ENCODE measurements at places on chromosomes 11 and 22.
A peak's percentile ranks its signal among the peaks of the same experiment; 100 is the strongest.

DNA sequence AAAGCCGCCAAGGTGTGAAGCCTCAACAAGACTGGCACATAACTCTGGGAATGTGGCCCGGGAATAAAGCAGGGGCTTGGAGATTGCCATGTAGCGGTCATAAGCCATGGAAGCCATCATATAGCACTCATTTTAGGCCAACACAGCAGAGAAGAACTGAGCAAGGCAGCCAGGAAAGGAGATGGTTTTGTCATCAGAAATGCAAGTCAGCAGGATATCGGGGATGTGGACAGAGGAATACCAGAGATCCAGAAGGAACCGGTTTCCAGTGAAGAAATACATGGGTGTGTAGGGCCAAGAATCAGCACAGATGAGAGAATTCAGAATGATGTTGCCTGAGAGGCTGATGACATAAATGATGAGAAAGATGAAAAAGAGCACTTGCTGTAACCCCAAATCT lies 3.0 kb upstream of the OR9G4 start:
- no peak for DNase-seq

GRCh38 chr22:29342577-29343312 lies 27.2 kb upstream of the RASL10A start:
- DNase-seq, result no peak

DNA sequence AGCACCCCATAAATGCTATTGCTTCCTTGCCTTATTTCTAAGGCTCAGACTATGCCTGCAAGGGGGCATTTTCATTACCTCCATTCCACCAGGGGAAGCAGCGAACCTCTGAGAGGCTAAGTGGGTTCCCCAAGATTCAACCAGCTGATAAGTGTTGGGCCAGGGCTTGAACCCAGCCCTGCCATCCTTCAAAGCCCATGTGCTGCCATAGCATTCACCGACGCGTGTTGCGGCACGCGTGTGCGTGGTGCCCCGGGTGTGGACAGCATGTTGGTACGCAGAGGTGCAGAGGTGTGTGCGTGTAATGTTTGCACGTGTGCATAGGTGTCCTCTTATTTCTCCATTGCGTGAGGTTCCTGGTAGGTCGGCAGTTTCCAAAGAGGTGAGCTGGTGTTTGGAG lies 66.0 kb upstream of the PPARA start:
- DNase-seq, result no peak

GRCh38 chr11:33598426-33599069 lies 102.1 kb downstream of the C11orf91 start:
- no peak for DNase-seq

- DNase-seq, result no peak
Observed at GRCh38 chr11:28209906-28210305, 101.7 kb downstream of the METTL15 start.

GRCh38 chr22:32005453-32005852 lies 37.6 kb upstream of the SLC5A1 start:
- DNase-seq, result peak; percentile 48

DNA sequence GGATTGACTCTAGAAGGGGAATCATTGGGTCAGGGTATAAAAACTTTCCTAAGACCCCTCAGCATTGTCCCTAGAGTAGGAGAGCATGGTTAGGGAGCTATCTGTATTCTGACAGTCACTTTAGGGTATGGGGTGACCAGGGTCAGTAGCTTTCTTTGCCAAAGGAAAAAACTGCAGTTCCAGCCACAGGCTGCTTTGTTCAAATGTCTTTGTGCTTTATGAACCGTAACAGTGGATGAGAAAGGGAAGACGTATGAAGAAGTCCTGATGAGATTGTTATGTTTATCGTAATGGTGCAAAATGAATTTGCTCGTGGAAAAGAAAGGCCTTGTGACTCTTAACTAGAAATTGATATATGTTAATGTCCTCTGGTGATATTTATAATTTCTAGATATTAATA lies 30.0 kb downstream of the CYB5R2 start:
- no peak for DNase-seq

DNA sequence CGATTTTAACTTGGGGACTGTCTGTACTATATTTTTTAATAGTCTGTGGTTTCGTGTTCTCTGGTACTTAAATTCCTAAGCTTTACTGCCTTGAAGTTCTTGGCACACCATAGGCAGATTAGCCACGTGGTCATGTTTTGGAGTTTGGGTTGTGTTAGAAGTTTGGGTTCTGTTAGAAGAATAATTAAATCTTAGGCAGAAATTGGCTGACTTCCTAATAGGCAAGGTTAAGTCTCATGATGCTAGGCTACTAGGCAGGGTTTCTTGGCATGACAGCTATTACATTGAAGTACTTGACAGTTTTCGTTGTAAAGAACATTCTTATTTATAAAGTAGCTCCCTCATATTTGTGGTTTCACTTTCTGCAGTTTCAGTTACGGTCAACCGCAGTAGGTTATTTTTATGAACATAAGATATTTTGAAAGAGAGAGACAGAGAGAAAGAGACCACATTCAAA lies 30.0 kb upstream of the MMP7 start:
- peak; percentile 42 for DNase-seq

GRCh38 chr22:48342016-48342415 lies 1485.7 kb downstream of the BRD1 start:
- DNase-seq, result no peak

- DNase-seq, result no peak
Observed at GRCh38 chr11:118673361-118674081, 5.9 kb downstream of the TREH start.

DNA sequence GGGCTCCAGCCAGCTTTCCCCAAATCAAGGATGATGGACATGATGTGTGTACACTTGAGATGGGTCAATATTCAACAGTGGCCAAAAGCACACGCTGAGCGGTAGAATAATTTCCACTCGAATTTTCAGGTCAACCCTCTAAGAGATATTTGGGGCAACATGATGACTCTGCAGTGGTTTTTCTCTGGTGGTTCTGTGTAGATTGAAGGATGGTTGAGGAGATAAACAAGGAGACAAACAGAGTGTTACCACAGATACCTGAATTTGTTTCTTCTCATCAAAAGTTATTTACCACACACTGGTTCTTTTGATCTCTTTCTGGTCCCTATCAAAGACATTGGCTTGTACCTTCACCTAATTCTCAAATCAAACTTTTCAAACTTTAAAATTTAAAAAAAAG lies 242.0 kb downstream of the ETS1 start:
- DNase-seq, result no peak

DNA sequence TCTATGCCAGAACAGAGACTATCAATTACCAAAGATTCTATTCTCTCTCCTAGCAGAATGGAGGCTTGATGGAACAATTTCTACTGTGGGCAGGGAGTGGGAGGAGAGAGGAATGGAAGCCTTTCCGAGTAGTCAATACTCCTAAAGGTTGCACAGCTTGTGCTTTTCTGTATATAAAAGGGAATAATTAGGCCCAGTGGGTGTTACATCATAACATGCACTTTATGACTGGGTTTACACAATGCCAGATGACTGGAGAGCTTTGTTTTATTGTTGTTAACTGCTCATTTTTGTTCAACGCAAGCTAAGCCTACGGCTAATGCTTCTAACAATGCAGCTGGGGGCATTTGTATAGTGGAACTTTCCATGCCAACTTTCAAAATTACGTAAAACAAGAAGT lies 2237.9 kb upstream of the RAG2 start:
- no peak for DNase-seq

DNA sequence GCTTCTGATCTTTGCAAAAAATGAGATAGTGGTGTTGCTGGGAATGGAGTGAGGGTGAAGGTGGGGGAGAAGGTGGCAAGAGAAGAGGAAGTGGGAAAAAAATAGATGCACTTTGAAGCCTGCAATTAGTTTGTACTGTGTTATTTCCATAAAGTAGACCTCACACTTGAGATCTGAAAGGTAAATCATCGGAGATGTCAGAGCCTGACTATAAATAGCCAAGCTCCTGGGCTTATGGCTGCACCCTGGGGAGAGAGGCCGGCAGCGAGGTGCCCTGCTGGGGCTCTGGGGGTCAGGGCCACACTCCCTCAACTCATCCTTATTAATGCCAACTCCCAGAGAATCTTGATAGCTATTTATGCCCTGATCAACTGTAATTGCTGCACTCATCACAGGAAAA lies 134.4 kb downstream of the NXPE2 start:
- DNase-seq, result no peak

DNA sequence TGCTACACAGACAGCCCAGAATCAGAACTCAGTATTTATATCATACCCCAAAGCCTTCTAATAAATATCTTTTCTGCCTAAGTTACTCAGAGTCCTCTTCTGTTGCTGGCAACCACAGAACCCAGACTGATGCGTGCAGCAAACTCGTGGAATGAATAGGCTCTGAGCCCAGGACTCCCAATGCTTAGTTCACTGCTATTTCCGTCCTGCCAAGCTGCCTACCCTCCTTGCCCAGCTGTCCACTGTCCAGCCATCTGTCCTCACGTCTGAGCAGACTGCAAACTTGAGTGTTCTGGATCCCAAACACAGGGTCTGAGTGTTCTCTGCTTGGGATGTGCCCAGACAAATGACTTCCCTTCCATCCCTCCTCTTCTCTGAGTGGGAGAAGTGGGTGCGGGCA lies 19.4 kb downstream of the PTPN5 start:
- DNase-seq, result no peak

GRCh38 chr22:46112405-46112804 lies 37.9 kb upstream of the PPARA start:
- no peak for DNase-seq

DNA sequence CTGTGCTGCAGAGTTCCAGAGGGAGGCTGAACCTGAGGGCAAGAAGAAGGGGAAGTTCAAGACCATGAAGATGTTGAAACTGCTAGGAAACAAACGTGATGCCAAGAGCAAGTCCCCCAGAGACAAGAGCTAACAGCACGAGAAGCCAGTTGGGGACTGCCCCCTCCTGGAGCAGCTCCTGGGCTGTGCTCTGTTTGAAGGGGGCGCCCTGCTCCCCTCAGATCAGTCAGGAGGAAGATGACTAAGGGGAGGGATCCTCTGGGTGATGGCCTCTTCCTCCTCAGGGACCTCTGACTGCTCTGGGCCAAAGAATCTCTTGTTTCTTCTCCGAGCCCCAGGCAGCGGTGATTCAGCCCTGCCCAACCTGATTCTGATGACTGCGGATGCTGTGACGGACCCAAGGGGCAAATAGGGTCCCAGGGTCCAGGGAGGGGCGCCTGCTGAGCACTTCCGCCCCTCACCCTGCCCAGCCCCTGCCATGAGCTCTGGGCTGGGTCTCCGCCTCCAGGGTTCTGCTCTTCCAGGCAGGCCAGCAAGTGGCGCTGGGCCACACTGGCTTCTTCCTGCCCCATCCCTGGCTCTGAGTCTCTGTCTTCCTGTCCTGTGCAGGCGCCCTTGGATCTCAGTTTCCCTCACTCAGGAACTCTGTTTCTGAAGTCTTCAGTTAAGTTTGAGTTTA lies 12.6 kb downstream of the C22orf23 start:
- no peak for DNase-seq

DNA sequence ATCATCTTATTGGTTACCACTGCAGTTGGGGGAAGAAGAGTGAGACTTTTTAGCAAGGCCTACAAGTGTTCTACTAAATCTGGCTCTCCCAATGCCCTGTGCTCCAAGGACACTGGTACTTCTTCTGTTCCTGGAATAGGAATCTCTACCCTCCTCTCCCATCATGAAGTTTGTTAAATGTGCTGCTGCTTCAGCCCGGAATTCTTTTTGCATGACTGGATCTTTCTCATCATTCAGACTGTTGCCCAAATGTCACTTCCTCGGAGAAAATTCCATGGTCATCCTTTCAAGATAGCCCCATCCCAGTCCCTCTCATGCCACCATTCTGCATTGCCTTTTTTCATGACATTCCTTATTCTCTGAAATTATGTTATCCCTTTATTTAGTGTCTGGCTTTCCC lies 400.8 kb downstream of the SOX6 start:
- DNase-seq, result no peak

- no peak for DNase-seq
Observed at GRCh38 chr11:60959431-60959830, 7.5 kb upstream of the SLC15A3 start.
